Chondrocyte (in vitro differentiated cells): ENCODE measurements at places on chromosomes 6 and 20. TPM values are rescaled to one million over a fixed set of nuclear protein-coding genes. Genes with fewer than 3 reads are reported as not detected.

The CST5 gene
- not detected in 3 replicates for total RNA-seq

The FAM209B gene
- total RNA-seq, result not detected in 3 replicates

The PSORS1C2 gene
- total RNA-seq, result not detected in 3 replicates

The MAS1 gene
- not detected in 3 replicates for total RNA-seq

The CLPSL2 gene
- total RNA-seq, result not detected in 3 replicates

The CALHM6 gene
- 1.9 to 3.6 TPM (median 2.7 TPM) in 3 replicates for total RNA-seq

The ADTRP gene
- 0.35 to 1.3 TPM (median 0.77 TPM) in 3 replicates for total RNA-seq

The STAU1 gene
- total RNA-seq, result 76.8 to 77.6 TPM (median 77.2 TPM) in 3 replicates

The HCK gene
- total RNA-seq, result not detected in 3 replicates

The BAG2 gene
- total RNA-seq, result 12.1 to 13.7 TPM (median 12.1 TPM) in 3 replicates

DNA sequence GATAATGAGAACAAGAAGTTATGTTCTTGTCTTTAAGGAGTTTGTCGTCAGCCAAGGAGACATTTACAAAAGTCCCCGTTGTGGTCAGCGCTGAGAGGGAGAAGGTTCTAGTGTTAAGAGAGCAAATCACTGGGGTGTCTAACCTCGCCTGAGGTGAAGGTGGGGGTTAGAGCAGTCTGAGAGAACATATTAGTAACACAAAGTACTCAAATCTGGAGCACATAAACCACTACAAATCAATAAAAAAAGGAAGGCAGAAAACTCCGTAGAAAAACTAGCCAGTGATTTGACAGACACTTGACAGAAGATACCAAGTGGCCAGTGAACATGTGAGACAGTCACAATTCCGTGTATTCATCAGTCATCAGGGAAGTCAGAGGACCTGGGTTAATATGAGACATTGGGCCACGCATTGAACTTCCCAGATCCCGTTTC, 45.4 kb downstream of the CDS2 start:
- no peak for DNase-seq

GRCh38 chr6:148857798-148858390, 111.1 kb downstream of the UST start:
- DNase-seq, result no peak

GRCh38 chr6:117515326-117515725, 32.9 kb downstream of the DCBLD1 start:
- no peak for DNase-seq

GRCh38 chr6:160303806-160304205, 44.4 kb upstream of the SLC22A3 start:
- DNase-seq, result no peak

GRCh38 chr20:53748176-53748575, 154.5 kb upstream of the ZNF217 start:
- DNase-seq, result no peak

GRCh38 chr6:36130667-36131510, 576 bp downstream of the MAPK13 start:
- DNase-seq, result no peak

GRCh38 chr6:14275493-14275851, 157.9 kb downstream of the CD83 start:
- DNase-seq, result no peak

DNA sequence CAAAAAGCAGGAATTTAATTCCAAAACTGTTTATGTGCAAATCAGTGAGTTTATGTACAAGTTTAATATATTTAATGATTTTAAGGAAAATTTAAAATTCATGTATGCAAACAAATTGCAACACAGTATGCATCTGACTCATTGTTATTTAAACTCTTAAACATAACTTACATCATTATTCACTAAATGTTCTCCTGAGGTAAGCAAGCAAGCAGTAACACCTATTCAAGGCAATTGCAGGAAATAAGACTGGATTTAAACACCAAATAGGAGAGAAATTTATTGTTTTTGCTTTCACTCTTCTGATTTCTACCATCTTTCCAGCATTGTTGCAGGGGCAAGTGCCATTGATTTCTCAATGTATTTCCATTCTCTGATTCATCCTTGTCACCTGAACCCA, 239.5 kb downstream of the TFAP2A start:
- no peak for DNase-seq

- peak; percentile 51 for DNase-seq
These were observed 105.6 kb downstream of the PREX1 start for GRCh38 chr20:48722002-48722731.

GRCh38 chr6:111087106-111087835, at the start of gene SLC16A10:
Gene SLC16A10 (plus strand): TSS chr6:111087503. CDS start chr6:111087753, 250 bp downstream.
- DNase-seq, result no peak

GRCh38 chr6:13260101-13260598, 68.2 kb downstream of the TBC1D7 start:
- DNase-seq, result no peak

GRCh38 chr6:143598466-143599080, 79.2 kb upstream of the PHACTR2 start:
- no peak for DNase-seq

DNA sequence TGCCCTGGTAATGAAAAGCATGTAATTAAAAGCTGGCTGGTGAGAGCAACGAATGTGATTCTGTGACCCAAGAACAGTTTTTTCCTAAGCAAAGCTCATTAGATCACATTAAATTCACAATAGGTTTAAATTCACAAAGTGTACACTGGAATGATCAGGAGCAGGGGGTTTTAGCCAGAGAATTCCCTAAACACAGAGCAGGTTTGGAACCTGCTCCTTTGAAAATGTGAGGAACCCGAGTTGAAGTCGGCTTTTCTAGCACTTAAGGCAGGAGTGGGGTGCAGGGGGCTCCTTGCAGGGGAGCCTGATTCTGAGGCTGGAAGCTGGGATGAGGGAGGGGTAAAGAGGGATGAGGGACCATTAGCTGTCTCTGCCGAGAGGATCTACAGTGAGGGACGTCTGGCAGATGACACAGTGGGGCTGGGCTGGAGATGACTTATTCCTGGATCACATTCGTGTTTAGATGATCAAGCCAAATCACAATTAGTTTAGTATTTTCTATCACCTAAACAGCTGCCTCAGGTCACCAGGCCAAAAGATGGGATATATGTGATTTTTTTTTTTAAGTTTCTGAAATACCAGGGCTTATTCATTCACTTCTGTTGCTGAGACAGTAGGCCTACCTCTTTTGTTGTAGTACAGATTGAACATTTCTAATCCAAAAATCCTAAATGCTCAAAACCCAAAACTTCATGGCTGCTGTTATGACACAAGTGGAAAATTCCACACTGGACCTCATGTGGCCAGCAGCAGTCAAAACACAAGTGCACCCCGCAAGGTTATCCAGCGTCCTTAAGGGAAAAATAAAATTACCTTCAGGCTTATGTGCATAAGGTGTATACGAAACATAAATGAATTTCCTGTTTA, 93.1 kb upstream of the HIVEP1 start:
- no peak for DNase-seq

DNA sequence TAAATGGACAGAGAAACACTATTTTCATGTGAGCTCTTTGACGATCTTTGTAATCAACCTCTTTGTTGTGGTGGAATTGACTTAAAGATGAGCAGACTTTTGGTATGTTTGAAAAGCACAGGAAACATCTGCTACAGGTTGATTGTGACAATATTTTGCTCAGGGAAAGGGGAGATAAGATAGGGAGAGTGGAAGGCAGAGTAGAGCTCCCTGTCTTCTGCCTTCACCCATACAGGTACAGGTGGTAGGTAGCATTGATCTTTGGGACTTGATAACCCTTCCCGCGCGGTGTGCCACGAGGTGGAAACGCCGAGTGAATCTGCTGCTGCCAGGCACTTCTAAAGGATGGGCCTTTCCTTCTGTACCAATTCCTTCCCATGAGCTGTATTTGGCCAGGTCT, 183.6 kb downstream of the UTRN start:
- DNase-seq, result no peak

DNA sequence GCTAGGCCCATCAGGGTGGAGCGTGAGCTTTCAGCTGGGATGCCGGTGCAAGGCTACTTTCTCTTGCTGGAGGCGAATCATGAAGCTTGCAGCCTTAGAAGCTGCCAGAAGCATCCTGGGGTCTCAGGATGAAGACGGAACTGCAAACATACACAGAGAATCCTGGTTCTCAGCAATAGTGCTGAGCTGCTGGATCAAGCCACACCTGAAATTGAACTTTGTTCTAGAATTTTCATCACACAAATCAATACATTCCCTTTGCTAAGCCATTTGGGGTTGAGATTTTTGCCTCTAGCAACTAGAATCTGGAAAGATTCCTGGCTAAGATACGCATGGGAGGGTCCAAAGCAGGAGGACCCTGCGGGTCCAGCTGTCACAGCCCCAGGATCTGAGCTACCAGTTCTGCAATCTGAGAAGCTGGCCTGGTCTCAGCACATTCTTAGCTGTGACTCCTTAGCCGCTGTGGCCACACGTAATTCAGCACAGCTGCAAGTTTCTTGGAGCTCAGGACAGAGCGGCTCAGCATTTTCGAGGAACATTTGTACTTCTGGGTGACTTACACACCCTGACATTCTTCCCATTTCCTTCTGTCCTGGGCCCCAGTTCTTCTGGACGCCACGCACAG, 6.6 kb upstream of the ARFGAP1 start:
- no peak for DNase-seq

DNA sequence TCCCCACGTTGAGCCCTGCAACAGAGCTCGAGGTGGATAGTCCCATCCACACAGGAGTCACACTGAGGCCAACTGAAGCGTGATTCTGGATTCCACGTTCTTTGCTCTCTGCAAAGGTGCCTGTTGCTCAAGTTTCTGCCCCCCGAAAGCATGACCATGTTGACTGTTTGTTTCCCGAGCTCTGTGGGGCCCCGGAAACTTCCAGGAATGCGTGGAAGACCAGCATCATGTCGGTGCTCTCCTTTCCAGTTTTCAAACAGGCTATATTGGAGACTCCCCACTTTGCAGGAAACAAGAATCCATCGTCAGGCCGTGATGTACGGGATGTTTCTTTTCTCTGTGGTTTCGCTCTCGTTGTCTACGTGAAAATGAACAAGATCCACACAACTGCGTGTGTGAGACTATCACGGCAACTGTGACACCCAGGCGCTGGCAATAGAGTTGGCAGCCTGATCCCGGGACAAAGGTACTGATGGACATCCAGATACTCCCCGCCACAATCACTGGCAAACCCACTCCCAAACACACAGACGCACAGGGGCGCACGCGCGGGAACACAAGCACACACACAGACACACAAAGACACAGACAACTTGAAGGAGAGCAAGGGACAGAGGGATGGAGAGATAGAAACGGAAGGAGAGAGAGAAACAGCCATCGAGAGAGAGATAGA, 444.6 kb upstream of the DEFB115 start:
- DNase-seq, result peak; percentile 93

DNA sequence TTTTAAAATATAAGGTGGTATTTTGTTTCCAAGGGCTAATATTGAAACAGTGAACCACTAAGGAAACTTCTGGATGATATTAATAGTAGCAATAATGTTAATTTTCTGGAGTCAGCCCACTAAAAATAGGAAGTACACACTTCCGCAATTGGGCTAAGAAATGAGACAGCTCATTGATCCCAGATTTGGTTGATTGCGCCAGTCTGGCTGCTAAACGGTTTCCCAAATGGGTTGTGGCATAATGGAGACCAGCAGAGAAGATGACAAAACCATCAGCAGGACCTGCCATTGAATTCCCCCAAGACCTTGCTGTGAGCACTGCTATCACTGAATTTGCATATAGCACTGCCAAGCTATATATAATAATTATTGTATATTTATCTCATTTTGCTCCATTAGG, 71.2 kb upstream of the SGK1 start:
- no peak for DNase-seq

DNA sequence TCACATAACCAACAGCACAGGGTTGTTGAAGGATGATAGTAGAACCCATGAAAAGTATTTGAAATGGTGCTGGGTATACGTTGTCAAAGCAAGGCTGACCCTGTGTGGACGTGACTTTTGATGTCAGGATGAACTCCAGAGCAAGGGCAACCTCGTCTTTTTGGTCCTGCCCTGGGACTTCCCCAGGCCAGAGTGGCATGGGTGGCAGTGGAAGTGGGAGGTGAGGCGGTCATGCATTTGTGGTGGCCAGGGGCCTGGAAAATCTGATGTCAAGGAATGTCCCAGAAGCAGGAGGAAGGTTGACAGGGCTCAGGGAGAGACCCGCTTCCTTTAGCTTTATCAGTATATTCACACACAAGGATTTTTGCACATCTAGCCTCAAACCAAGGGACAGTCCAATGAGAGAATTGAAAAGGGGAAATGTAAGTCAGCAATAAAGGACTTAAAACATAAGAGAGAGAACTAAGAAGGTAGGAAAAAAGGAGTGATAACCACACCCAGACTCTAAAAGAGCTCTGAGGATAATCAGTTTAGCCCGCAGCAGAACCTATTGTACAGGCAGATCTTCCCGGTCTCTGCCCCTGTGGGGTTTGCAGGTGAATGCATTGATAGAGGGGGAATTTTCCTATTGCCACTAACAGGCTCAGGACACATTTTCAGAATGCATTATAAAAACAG, 98.8 kb upstream of the HDGFL1 start:
- no peak for DNase-seq

DNA sequence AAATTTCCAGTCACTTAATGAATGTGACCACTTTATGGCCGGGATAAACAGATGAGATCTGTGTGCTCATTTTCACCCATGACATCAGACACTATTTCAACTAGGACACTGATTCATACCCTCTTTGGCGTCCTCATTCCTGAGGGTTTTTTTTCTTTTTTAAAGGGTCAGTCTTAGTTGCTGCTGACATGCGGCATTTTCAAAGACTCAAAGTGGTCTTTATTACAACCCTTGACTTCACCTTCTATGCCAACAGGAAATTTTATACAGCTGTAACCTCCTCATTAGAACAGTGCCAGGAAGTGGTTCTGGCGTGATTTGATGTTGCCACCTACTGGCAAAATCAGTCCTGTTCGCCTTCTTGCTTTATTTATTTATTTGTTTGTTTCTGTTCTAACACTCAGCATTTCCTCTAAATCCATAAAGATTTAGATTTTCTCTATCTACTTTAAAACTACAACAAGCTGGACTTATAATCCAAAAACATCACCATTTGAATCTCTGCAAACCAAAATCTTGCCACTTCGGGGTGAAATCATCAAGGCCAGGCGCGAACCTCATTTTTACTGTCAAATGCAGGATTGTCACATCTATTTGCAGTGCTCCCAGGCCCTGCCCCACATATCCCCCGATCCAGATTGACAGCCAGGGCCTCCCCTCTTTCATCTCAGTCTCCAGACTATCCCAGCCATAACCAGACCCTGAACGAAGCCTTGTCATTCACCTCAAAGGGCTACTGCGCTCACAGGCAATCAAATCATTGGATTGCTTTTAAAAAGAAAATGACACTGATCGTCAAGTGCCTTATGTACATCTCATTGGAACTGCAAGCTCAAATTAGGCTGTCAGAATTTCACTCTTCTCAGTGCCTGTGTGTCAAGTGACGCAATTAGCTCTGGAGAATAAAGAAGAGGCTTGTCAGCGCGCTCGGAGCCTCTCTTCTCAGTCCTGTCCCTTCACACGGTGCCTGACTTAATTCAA, 77.5 kb downstream of the C6orf118 start:
- no peak for DNase-seq

GRCh38 chr6:41633056-41633634, 5.1 kb upstream of the MDFI start:
- DNase-seq, result peak; percentile 14

GRCh38 chr20:52226370-52226769, 34.8 kb upstream of the ZFP64 start:
- no peak for DNase-seq

- no peak for DNase-seq
These were observed 193.5 kb upstream of the SPTLC3 start for GRCh38 chr20:12815231-12815768.
